B cell (primary cell): ENCODE measurements at places on chromosomes 4 and X. TPM values are rescaled to one million over a fixed set of nuclear protein-coding genes. Genes with fewer than 3 reads are reported as not detected.

DNA sequence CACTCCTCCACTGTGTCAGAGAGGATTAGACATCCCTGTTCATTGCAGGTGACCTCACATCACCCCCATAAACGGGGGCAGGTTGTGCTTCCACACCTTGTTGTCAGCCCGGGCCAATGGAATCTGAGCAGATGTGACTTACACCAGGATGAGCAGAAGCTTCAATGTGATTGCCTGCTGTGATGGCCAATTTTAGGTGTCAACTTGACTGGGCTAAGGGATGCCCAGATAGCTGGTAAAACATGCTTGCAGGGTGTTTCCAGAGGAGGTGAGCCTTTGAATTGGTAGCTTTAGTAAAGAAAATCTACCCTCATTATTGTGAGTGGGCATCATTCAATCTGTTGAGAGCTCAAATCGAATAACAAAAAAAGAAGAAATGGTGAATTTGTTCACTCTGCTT is 52.1 kb downstream of the ING2 start:
- no peak for DNase-seq

DNA sequence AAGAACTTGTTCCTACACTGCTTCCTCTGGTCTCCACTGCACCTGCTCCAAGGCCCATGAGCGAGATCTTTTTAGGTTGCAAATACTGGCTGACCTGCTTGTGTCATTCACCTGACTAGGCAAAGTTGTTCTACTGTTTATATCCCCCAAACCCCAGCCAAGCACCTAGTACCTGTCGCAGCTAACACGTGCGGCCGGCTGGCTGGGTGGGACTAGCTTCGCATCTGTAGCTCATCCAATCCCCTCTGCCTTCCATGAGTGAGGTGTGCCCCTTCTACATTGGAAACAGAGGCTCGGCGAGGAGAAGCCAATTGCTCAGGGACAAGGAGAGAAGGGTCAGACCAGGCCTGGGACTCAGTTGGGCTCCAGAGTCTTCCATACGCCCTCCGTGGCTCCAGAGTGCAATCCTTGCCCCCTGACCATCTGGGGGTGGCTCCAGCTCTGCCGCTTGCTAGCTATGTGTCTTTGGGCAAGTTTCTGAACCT is 86.5 kb downstream of the WFS1 start:
- DNase-seq: no peak

- DNase-seq: no peak
These were observed 333.8 kb downstream of the ANK2 start for GRCh38 chr4:113383111-113383785.

- no peak for DNase-seq
These were observed 871.3 kb downstream of the RAB28 start for GRCh38 chr4:12612876-12613275.

GRCh38 chrX:154529206-154529612 is 13.2 kb upstream of the FAM3A start:
- no peak for DNase-seq

Gene MMRN1
- total RNA-seq: 0.22 and 0.49 TPM in 2 replicates

GRCh38 chr4:150784305-150784704 is 202.4 kb downstream of the MAB21L2 start:
- DNase-seq: no peak

DNA sequence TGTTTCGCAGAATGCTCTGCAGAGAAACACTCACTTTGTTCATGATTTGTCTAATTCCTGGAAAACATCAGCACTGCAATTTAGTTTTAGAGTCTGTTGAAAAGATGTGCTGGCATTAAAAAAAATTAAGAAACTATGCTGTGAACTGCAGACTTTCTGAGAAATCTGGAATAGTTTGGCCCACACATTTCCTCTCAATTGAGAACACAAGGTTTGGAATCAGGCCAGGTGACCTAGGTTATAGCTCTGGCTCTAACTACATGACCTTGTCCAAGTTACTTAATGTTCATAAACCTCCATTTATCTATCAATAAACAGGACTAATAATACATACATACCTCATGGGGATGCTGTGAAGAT is 61.4 kb upstream of the ENPEP start:
- DNase-seq: no peak

DNA sequence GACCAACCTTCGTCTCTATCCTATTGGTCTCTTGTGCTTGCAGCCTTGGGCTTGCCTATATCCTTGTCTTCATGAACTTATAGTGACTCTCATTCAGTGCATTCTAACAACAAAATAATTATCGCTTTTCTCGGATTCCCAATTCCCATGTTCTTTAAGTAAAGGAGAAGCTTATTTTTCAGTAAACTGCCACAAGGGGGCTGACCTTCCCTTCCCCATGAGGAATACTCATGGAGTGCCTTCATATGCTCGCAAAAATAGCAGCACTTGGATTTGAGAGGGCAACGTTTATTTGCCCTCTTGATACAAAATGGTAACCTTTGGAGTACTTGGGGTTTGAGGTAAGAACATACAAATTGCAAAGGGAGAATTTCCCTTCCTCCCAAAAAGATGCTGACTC is 183.2 kb upstream of the TENT5D start:
- DNase-seq: no peak

DNA sequence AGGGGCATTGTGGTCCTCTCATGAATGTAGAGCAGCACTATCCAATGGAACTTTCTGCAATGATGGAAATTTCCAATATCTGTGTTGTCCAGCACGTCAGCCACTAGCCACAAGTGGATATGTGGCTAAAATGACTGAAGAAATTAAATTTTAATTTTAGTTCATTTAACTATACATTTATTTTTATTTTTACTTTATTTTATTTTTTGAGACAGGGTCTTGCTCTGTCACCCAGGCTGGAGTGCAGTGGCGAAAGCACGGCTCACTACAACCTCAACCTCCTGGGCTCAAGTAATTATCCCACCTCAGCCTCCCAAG is 13.3 kb upstream of the RBBP7 start:
- DNase-seq: no peak

DNA sequence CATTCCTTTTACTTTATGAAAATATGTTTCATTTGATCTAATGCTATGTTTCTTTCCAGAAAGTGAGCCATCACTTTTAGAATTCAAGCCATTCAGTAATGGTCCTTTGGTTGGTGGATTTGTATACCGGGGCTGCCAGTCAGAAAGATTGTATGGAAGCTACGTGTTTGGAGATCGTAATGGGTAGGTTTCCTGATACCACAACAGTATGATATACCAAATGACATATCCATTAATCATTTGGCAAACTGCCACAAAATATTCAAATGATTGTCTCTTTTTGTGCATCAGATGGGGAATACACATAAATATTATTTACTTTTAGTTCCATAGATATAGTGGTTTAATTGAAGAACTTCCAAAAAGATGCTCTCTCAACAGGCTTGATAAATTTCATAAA is 68.2 kb downstream of the HHIP start:
- no peak for DNase-seq

Gene ZNF518B
- total RNA-seq: 36.0 and 39.8 TPM in 2 replicates

GRCh38 chr4:138978600-138978999 is 37.0 kb upstream of the NOCT start:
- no peak for DNase-seq

DNA sequence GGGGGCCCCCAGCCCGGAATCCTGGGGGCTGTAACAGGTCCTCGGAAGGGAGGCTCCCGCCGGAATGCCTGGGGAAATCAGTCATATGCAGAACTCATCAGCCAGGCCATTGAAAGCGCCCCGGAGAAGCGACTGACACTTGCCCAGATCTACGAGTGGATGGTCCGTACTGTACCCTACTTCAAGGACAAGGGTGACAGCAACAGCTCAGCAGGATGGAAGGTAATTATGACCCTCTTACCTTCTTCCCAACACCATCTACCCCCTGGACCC is 1.0 kb downstream of the FOXO4 start:
- no peak for DNase-seq

- no peak for DNase-seq
These were observed 170.7 kb upstream of the PUDP start for GRCh38 chrX:7318661-7319060.

DNA sequence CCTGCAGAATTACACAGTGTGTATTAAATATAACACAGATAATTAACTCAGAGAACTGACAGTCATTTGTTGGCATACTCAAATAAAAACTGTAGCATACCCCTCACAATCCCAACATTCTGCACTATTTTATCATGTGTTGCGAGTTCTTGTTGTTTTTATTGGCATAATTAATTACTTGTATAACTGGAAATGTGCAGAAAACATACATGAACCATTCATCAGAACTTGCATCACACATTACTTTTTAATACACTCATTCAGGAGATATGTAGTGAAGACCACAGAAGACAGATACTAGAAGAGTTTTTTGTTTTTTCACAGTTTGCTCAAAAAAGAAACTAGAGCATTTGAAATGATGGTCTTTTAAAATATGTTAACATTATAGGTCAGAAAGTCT is 74.6 kb upstream of the NEIL3 start:
- no peak for DNase-seq

DNA sequence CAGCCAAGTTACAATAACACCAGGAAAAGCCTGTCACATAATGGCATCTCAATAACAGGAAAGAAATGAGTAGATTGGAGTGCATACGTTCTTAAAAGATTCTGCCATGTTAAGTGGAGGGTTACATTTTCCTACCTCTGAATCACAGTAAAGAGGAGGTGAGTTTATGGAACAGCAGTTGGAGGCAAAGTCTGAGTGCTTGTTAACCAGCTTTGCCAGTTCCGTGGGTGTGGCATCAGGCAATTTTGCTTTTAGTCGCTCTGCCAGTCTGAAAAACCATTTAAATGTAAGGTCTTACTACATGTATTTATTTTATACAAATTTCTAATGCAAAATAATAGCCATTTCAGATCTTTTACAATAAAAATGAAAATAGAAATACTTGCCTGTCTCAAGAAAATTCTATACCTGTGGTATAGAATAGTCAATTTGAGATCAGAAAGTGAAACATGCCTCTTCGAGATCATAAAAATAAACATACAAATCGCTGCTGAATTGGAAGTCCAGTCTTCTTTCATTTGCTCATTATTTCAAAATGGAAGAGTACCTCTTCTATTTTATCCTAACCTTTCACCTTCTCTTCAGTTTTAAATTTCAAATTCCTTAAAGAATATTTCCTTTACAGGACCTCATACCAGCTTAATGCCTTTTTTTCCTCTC is 31.4 kb downstream of the GC start:
- no peak for DNase-seq

DNA sequence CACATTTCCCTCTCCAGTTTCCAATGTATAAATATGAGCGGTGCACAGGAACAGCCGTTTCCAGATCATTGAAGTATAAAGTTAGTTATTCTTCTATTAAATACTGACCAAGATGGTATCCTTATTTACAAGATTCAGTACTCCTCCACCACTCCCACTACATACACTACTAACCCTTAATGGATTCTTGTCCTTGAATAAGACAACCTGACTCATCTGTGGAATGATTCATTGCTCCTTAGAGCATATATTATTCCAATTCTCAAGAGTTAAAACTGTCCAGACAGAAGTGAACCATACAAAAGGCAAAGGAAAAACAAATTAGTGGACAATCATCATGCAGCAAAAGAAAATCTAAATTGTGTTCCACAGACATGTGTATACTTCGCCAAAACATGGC is 373.3 kb downstream of the IDS start:
- no peak for DNase-seq

DNA sequence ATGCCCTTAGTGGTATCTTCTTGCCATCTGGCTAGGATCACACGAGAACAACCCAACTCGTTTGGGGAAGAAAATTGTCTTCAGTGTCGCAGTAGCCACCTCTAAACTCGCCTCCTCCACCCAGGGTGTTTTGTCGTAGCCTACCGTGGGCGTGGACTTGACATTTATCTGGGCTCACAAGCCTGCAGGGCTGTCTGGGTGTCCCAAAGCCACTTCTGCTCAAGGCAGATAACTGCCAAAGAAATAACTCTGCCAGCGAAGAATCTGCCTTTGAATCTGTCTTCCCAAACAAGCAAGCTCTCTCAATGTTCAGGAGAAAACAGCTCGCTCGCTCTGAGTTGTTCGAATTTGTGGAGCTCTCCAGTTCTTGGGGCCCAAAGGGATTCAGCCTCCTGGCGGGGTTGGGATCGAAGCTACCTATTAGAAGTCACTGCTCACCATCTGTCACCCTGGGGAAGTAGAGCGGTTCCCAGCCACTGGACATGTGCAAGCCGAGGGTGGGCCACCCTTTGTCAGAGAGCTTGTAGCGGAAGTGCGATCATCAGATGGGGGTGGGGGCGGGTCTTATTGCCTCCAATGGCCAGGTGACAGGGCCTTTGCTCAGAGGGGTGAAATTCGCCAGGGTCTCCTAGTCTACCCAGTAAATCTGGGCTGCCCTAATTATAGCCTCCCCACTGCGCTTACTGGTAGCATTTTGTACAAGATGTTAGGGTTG is 14.8 kb downstream of the BLOC1S4 start:
- DNase-seq: no peak

DNA sequence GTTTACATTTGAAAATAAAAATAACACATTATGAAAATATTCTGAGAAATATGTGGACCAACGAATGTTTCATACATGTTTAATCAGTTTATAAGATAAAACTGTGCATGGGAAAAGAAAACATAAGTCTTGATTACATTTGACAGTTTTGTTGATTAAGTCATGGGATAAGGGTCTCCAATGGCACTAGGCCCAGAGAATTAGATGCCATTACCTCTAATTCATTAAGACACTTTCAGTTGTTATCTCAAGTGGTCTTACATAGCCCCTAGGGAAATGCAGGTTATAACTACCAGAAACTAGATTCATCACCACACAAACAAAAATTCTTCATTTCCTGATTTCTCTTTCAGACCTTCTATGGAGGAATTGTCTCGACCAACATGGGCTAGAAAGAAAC is 300.8 kb downstream of the PCDH7 start:
- DNase-seq: no peak

- no peak for DNase-seq
These were observed 1752.7 kb downstream of the PCDH7 start for GRCh38 chr4:32472918-32473317.

DNA sequence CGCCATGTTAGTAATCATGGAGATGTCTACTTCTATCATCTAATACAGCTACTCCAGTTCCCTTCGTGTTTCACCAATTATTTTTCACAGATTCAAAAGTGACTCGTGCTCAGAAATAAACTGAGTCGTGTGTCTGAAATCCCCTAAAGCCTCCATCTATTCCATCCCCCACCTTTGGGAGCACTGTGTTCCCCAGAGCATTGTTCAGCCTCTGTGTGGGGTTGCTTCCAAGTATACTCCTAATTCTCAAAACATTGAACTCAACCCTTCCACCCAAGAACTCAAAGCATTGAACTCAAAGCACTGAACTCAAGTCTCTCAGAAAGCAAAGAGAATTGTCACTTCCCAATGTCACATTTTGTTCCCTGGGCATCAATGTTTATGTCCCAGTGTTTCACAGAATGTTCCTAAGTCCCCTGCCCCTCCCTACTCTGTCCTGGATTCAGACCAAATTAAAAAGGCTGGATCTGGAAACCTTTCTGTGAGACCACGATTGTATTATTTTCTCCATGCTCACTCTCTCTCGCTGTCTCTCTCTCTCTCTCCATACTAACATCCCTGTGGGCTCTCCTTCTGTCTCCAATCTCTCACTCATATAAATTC is 138.5 kb upstream of the QRFPR start:
- DNase-seq: no peak

DNA sequence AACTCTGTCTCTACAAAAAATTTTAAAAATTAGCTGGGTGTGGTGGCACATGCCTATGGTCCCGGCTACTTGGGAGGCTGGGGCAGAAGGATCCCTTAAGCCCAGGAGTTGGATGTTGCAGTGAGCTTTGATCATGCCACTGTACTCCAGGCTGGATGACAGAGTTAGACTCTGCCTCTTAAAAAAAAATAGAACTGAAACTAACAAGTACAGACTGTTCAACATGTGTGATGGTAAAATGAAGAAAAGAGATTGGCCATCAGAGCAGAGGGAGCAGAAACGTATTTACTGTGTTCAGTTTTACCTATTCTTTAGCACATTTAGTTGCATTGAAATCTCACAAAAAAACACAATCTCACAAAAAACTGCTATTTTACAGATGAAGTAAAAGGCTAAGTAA is 77.9 kb upstream of the NAP1L5 start:
- DNase-seq: no peak
